Bronchial smooth muscle cell (primary cell): ENCODE measurements at places on chromosomes 2 and 18. TPM values are rescaled to one million over a fixed set of nuclear protein-coding genes. Genes with fewer than 3 reads are reported as not detected.

The CAVIN2 gene
- total RNA-seq = 9.7 and 25.4 TPM in 2 replicates

The TEX51 gene
- not detected in 2 replicates for total RNA-seq

The NCOA1 gene
- 8.4 and 9.1 TPM in 2 replicates for total RNA-seq

The BCL2 gene
- 0.47 and 0.86 TPM in 2 replicates for total RNA-seq

The LNPK gene
- total RNA-seq = 16.7 and 17.3 TPM in 2 replicates

The ESPNL gene
- total RNA-seq = 0.60 and 2.7 TPM in 2 replicates

The LCT gene
- under 0.01 and 0.09 TPM in 2 replicates for total RNA-seq

The LINC00305 gene
- not detected in 2 replicates for total RNA-seq

The ERFE gene
- 0.32 and 1.3 TPM in 2 replicates for total RNA-seq

The MYCN gene
- not detected in 2 replicates for total RNA-seq

The C2orf66 gene
- under 0.01 TPM in 1 of 2 replicates, not detected in the other for total RNA-seq

The NHEJ1 gene
- 14.2 and 17.5 TPM in 2 replicates for total RNA-seq

The CAD gene
- total RNA-seq = 21.9 and 22.9 TPM in 2 replicates

The TMEM163 gene
- total RNA-seq = not detected in 2 replicates

The NEU2 gene
- total RNA-seq = not detected in 2 replicates

The ZC3H6 gene
- total RNA-seq = 2.5 and 4.3 TPM in 2 replicates

The KRTCAP3 gene
- total RNA-seq = 0.26 and 0.47 TPM in 2 replicates

The TP53I3 gene
- total RNA-seq = 55.4 and 99.1 TPM in 2 replicates

The MYO7B gene
- not detected in 2 replicates for total RNA-seq

The CCDC141 gene
- 0.32 TPM in 1 of 2 replicates, not detected in the other for total RNA-seq

The DSG4 gene
- total RNA-seq = not detected in 2 replicates

The ARHGEF33 gene
- 0.43 and 0.47 TPM in 2 replicates for total RNA-seq

The GREB1 gene
- 0.47 and 0.60 TPM in 2 replicates for total RNA-seq

The HYCC2 gene
- total RNA-seq = 6.8 and 7.4 TPM in 2 replicates

The PTPN2 gene
- total RNA-seq = 22.3 and 24.1 TPM in 2 replicates

The SPIRE1 gene
- 12.3 and 14.2 TPM in 2 replicates for total RNA-seq

The ZSWIM2 gene
- not detected in 2 replicates for total RNA-seq

The RAB17 gene
- 0.17 and 0.47 TPM in 2 replicates for total RNA-seq

The AQP12B gene
- not detected in 2 replicates for total RNA-seq

The SPOPL gene
- total RNA-seq = 5.2 and 7.6 TPM in 2 replicates

The TMEFF2 gene
- 0.69 and 2.2 TPM in 2 replicates for total RNA-seq

The SAG gene
- under 0.01 TPM in 1 of 2 replicates, not detected in the other for total RNA-seq

The RIT2 gene
- not detected in 2 replicates for total RNA-seq

The DLX1 gene
- total RNA-seq = 1.4 TPM in 2 replicates

The CRYGC gene
- total RNA-seq = not detected in 2 replicates

The EMX1 gene
- total RNA-seq = 0.16 TPM in 1 of 2 replicates, not detected in the other

The FIGN gene
- total RNA-seq = 0.63 and 1.6 TPM in 2 replicates

The ZAP70 gene
- total RNA-seq = 0.09 and 0.16 TPM in 2 replicates

The AOX1 gene
- 8.9 and 19.4 TPM in 2 replicates for total RNA-seq

The GPBAR1 gene
- total RNA-seq = not detected in 2 replicates

The ALPP gene
- total RNA-seq = not detected in 2 replicates

The COQ10B gene
- 30.7 and 40.0 TPM in 2 replicates for total RNA-seq

The ACMSD gene
- not detected in 2 replicates for total RNA-seq
